Bronchus fibroblast of lung (primary cell): ENCODE measurements at places on chromosomes 16 and 17. TPM values are rescaled to one million over a fixed set of nuclear protein-coding genes. Genes with fewer than 3 reads are reported as not detected.

The SLC9A5 gene
- 0.89 and 1.3 TPM in 2 replicates for total RNA-seq

The BRIP1 gene
- 7.4 and 9.9 TPM in 2 replicates for total RNA-seq

The ANKRD40CL gene
- not detected in 2 replicates for total RNA-seq

The SLC25A39 gene
- total RNA-seq = 101 and 108 TPM in 2 replicates

The LRRC37B gene
- 6.1 and 6.2 TPM in 2 replicates for total RNA-seq

The SOST gene
- total RNA-seq = not detected in 2 replicates

The TLCD2 gene
- total RNA-seq = 1.0 TPM in 2 replicates

The ASPHD1 gene
- total RNA-seq = 2.9 and 4.8 TPM in 2 replicates

The IKZF3 gene
- total RNA-seq = not detected in 2 replicates

The ELMO3 gene
- total RNA-seq = 0.59 and 0.84 TPM in 2 replicates

The CCL22 gene
- not detected in 2 replicates for total RNA-seq

The ZPBP2 gene
- not detected in 2 replicates for total RNA-seq

The C16orf54 gene
- total RNA-seq = not detected in 2 replicates

The CCL4 gene
- total RNA-seq = not detected in 2 replicates

The TSNAXIP1 gene
- total RNA-seq = 0.17 and 1.2 TPM in 2 replicates

The CTF1 gene
- total RNA-seq = 2.5 and 4.7 TPM in 2 replicates

The RNPS1 gene
- total RNA-seq = 218 and 221 TPM in 2 replicates

The GAST gene
- not detected in 2 replicates for total RNA-seq

The CLEC19A gene
- not detected in 2 replicates for total RNA-seq

The RNF157 gene
- 1.0 and 2.5 TPM in 2 replicates for total RNA-seq

The HBA1 gene
- total RNA-seq = not detected in 2 replicates

The CCL5 gene
- not detected in 2 replicates for total RNA-seq

The KCNG4 gene
- not detected in 2 replicates for total RNA-seq
